ENCODE measurements at places on chromosomes 1 and 21.

- DNase-seq: no peak
Measured at GRCh38 chr1:83725735-83726360, 273.1 kb downstream of the TTLL7 start.

DNA sequence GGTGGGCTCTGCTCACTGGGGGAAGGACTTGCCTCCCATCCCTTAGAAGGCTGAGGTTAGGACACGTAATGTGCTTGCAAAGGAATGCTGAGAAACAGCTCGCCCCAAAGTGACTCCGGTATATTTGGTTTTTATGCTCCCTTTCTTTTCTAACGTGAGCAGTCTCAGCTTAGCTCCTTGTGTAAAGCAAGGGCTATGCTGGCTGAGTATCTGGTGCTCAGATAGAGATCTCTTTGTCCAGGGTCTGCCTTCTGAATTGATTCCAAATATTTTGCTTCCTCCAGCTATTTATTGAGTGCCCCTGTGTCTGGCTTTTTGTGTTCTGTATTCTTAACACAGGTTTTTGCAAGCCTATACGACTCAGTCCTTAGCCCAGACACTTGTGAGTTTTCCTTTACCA lies 94.5 kb upstream of the ARTN start:
- no peak for DNase-seq

DNA sequence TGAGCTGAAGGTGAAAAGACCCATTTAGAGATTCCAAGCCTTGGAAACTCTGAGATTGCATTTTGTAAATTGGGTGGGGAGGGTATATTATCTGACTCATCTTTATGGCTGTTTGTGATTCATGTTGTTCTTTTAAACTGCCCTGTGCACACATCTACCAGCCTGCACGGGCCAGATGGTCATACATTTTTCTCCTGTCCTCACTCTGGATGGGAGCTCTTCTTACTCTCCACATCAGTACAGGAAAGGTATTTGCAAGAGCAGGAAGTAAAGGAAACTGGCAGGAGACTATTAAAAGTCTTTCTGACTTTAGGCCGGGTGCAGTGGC lies 14.3 kb upstream of the NMNAT2 start:
- no peak for DNase-seq

DNA sequence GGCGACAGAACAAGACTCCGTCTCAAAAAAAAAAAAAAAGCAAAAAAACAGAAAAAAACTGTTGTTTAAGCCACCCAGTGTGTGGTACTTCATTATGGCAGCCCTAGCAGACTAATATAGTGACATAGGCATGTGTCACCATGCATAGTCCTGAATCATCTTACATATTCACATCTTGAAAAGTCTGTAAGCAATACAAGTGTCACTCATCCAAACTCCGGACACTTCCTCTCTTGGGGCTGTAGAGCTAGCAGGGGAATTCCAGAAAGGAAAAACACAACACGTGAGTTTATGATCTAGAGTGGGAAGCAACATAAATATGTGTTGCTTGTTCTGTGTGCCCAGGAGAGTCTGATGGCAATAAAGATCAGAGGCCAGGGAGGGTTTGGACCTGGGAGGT lies 81.6 kb upstream of the KCNE2 start:
- DNase-seq: no peak

- DNase-seq: no peak
Measured at GRCh38 chr1:182003025-182003725, 58.3 kb downstream of the ZNF648 start.

DNA sequence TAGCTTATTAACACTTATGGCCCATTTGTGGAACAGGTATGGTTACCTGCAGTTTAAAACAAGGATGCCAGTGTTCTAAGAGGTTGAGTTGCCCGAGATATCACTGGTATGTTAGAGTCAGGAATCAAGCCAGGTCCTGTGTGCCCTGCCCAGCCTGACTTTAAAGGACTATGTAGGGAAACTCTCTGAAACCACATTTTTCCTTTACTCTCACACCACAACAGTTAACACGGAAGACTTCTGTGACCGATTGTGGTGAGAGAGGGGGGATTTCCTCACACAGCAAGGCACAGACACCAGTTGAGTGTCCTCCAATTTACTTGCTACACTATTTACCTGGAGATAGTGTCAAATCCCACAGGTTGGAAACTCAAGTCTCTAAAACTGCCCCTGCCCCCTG lies 47.8 kb downstream of the UCK2 start:
- DNase-seq: no peak

DNA sequence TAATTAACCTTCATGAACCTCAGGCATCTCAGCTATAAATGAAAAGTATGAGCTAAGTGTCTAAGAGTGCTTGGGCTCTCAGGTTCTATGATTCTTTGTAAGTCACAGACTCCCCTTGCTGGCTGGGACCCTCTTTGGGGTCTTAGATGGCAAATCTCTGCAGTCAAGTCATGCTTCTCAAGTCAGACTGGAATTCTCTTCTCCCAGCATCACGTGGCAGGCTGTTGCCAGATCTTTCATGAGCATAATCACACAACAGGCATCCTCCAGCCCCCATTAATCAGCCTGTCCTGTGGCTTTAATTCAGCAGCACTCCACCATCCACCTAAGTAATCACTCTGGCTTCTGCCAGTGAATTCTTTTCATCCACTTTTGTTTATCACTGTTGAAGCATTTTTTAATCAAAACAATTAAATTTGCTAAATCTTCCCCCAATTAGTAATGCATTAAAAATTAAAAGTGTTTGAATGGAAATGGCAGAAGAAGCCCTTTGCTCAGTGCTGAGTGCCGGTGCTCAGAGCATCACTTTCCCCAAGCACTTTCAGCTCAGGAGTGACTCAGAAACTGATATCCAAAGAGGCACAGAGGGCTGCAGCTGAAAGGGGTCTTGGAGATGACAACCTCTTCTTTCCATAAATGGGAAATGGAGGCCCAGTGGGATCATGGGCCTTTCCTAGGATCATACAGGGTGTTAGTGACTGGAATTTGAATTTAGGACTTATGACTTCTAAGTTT lies 50.2 kb downstream of the C8A start:
- no peak for DNase-seq

GRCh38 chr1:99271249-99271648 lies 7.0 kb downstream of the PLPPR4 start:
- DNase-seq: no peak

DNA sequence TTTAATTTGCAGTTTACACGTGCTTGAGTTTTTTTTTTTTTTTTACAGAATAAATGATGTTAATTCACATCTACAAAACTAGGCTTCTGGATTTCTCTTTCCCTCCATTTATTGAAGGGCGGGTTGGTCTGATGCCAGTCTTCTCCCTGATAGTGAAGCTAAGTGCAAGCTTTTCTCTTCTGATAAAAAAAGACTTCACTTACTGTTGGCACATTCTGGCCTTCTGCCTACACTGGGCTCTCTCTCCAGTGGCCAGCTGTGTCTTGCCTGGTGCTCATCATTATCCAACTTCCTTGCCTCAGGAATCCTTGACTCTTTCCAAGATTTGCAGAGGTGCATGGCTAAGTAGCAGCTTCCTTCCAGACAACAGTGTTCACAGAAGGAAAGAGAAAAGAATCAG lies 7.6 kb upstream of the RAP1A start:
- no peak for DNase-seq

- no peak for DNase-seq
Measured at GRCh38 chr1:184324972-184325371, 61.9 kb upstream of the C1orf21 start.

- no peak for DNase-seq
Measured at GRCh38 chr1:104945406-104945805, 1195.7 kb downstream of the AMY1C start.

DNA sequence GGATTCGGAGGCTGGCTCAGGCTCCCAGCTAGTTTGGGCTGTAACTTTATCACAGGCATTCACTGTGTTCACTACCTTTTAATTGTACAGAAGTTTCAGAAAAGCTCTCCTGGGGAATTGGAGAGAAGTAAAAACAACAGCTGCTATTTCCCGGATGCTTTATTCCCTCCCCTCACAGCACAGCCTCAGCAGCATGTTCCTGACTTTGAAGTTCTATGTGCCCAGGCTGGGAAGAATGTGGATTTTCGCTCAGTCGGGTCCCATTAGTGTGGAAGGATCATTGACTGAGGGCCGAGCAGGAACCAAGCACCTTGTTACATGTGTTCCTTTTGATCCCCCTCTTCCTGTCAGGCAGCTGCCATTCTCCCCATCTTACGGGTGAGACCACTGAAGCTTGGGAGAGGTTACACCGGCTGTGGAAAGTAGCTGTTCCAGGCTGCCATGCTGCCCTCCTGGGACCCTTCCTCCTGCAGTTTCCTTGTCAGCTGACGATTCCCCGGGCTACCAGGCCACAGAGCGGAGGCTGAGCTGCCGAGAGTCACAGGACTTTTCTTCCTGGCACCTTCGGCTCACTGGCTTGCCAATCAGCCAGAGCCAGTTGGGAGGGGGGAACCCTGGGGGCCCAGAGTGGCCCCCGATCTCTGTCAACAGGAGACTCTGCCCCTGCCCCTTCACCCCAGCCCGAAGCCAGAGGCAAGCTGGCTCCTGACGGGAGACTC lies 223.1 kb upstream of the TMEM51 start:
- no peak for DNase-seq

DNA sequence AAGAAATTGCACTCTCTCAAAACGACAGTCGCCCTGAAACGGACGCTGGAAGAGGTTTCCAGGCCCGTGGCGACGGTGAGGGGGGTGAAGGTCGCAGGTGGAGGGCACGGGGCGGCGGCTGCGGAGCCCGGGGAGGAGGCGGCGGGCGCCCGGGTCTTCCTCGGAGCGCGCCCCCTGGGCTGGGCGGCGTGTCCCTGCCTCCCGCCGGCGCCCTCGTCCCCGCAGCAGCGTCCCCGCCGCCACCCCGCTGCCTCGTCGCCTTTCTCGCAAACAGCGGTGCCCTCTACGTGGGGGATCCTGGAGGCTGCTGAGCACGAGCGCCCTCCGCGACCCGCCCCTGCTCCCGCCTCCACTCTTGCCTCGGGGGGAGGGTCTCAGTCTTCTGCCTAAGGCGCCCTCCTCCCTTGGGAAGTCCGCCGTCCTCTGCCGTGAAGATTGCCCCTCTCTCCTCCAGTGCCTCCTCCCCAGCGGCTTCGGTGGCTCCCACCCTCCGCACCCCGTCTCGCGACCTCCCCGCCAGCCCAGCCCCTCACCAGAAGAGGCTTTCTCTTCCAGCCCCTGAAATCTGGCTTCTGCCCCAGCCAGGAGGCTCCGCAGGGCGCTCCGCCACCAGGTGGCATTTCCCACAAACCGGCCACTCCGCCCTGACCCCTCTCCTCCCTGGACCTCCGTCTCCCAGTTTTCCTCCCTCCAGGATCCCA lies 227.4 kb downstream of the SDCCAG8 start:
- peak; percentile 46 for DNase-seq

DNA sequence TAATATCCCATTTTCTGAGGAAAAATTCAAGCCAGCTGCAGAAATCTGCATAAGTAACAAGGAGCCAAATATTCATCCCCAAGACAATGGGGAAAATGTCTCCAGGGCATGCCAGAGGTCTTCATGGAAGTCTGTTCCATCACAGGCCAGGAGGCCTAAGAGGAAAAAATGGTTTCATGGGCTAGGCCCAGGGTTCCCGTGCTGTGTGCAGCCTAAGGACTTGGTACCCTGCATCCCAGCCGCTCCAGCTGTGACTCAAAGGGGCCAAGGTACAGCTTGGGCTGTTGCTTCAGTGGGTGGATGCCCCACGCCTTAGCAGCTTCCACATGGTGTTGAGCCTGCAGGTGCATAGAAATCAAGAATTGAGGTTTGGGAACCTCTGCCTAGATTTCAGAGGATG lies 173.5 kb downstream of the LMX1A start:
- no peak for DNase-seq

DNA sequence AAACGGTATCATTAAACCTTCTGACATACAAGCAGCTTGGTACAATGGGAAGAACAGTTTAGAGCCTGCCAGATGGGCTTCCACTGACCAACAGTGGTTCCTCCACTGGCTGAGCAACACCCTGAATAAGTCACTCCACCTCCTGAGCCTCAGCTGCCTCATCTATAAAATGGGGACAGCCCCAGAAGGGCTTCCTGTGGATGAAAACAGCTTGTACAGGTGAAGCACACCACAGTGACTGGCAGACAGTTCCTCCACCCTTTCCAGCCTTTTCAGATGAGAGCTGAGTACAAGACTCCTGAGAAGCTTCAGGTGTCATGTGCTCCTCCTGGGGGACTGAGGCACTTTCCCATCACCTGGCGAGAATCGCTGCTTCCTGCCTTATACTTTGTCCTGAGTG lies 2.1 kb downstream of the CAPZB start:
- no peak for DNase-seq

- no peak for DNase-seq
Measured at GRCh38 chr1:226476648-226477319, 68.9 kb upstream of the PARP1 start.

- peak; percentile 78 for DNase-seq
Measured at GRCh38 chr1:39410915-39411436, 80.5 kb upstream of the BMP8A start.

- DNase-seq: no peak
Measured at GRCh38 chr1:55746710-55747109, 531.5 kb upstream of the USP24 start.

DNA sequence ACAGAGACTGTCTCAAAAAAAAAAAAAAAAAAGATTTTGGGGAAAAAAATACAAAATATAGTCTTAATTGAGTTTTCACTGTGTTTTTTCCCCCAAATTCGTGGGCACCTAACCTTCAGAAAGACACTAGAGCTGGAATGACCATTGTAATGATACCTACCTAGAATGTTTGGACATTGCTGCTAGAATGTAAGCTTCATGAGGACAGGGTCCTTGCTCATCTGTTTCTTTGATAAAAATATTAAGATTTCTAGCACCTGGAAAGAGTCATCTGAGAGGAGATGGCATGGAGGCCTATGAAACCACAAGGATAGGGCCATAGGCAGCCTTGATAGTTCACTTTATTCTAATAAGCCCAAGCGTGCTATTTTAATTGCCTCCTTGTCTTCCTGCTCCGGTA lies 6.5 kb downstream of the LRRC8D start:
- no peak for DNase-seq

DNA sequence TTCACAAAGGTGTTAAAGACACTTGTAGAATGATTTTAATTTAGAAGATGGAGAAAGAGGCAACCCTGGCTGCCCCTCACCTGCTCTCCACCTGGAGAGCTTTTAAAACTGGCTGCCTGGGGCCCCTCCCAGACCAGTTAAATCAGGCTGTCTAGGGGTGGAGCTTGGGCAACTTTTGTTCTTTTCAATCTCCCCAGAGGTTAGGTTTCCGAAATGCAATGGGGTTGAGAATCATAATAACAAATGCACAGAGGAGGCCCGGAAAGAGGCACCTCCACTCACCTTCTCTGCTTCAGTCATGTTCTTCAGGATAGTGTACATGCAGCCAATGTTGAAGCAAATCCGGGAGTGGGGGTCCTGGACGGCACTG lies 400 bp downstream of the NCF2 start:
- no peak for DNase-seq

- no peak for DNase-seq
Measured at GRCh38 chr1:228204958-228205357, 2.9 kb upstream of the OBSCN start.

DNA sequence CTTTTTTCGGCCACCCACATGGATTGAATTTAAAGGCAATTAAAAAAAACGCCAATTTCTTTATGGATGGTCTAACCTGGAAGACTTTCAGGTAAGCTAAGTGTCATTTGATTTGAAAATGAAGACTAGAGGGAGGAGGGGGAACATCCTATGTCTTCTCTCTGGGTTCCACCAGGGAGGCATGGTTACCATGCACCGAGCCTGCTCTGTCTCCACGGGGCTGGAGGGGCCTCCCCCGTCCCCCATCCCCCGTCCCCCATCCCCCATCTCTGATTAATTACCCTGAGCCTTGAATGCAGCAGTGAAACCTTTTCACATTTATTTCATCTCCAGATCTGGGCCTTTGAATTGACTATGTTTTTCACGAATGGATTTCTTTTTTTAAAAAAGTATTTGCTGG lies 135.1 kb downstream of the TLR5 start:
- no peak for DNase-seq

- DNase-seq: no peak
Measured at GRCh38 chr1:174639461-174639860, 191.7 kb downstream of the GPR52 start.

Data from HuH-7.5 (cell line).